Amniotic stem cell (primary cell): ENCODE measurements at places on chromosomes 6 and 20.
A peak's percentile ranks its signal among the peaks of the same experiment; 100 is the strongest.

DNA sequence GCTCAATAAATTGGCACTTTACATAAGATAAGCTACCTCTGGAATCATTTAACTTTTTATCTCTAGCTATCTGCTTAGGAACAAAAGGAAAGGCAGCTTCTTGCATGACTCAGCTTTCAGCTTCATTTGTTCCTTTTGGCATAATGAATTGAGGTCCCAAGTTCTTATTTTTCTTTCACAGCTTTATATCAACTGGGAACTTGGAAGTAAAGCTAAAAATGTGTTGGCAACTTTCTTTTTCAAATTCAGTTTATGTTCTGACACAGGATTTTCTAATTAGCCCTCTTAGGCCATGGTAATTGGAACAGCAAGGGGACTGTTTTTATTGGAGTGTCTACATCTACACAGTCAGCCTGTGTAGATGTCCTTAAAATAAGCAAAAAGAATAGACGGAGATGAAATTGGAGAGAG lies 55.2 kb upstream of the MRAP2 start:
- DNase-seq, result no peak

GRCh38 chr20:62314339-62314638 lies 11.5 kb downstream of the ADRM1 start:
- DNase-seq, result no peak

GRCh38 chr6:100176311-100176950 lies 182.4 kb upstream of the MCHR2 start:
- DNase-seq, result peak; percentile 50

DNA sequence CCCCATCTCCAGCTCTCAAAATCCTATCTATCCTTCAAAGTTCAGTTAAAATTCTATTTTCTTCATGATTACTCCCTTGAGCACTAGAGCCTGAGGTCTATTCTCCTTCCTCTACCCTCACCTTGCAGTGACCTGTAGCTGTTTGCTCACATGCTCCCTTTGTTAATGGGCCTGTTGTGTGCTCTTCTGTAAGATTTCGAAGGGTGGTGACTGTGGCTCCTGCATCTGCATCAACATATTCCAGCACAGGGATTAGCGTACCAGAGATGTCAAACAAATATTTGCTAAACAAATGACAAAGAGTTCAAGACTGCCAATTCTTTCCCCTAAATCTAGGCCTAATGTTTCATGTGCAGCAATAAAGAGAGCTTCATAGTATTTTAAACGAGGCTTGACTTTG lies 69.5 kb downstream of the ELOVL5 start:
- no peak for DNase-seq

GRCh38 chr20:20286061-20286460 lies 81.8 kb upstream of the INSM1 start:
- DNase-seq, result no peak

GRCh38 chr20:19991854-19992253 lies 25.3 kb upstream of the NAA20 start:
- DNase-seq, result no peak

DNA sequence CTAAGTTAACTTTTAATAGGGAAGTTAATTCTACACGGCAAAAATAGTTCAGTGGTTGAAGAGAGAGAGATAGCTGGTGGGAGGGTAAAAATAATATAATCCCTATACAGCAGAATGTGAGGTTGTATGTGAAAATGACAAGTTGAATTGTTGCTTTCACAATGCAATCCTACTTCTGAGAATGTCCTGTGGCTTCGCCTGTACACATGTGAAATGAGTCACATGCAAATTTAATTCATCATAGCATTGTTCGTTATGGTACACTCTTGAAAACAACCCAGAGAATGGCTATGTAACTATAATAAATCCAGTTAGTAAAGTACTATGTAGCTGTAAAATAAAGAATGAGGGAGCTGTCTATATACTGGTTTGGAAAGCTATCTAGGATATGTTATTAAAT lies 46.0 kb upstream of the HINT3 start:
- no peak for DNase-seq

DNA sequence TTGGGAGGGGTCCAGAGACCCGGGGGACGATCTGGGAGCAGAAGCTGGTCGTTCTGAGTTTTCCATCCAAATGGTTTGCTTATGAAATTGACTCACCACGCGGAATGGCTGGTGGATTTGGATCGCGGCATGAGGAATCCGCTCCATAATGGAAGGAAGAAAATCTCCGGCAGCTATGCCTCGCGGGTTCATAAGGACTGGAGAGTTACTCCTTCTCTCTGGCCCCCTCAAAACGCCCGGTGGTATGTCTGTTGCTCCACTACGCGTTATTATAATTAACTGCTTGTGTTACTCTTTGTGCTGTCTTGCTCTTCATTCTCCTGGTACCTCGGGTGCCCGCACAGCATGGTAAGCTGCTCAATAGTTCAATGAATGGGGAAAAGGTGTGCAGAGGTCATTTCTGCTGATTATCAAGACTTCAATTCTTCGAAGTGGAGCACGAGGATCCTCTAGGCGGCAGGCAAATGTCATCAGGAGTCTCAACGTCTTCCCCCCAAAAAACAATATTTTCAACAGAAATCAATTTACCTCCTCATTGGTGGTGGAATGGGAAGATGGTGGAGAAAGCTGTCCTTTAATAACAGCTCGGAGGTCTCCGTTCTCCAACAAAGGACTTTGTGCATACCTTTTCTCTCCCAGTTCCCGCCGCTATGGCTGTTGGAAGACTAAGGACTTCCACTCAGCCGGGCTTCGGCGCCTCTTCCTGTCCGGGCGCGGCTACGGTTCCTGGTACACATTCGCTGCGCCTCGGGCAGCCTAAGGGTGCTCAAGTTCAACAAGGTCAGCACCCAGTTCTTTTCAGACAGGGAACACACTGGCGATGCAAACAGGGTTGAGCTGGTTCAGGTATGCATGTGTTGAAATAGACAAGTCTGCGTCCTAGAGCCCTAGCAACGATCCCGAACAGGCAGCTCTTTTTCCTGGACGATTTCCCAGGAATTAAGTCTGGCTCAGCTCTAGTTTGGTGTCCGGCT lies 9.2 kb upstream of the PRSS16 start:
- no peak for DNase-seq

- no peak for DNase-seq
These were observed 126.5 kb upstream of the HDGFL1 start for GRCh38 chr6:22442826-22443225.

DNA sequence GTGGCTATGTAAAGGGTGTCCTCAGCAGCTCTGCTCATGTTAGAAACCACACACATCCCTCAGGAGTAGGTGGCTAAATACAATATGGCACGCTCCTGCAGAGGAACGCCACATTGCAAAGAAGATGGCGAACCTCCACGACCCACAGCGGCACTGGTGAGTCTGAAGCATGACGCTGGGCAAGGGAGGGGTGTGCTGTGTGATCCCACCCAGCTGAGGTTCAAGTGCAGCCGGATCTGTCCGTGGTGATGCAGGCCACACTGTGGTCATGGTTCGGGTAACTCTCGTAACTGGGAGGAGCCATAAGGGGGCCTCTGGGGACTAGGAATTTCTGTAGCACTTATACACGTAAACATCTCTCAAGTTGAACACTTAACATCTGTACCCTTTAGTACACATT lies 23.4 kb upstream of the APMAP start:
- DNase-seq, result no peak

DNA sequence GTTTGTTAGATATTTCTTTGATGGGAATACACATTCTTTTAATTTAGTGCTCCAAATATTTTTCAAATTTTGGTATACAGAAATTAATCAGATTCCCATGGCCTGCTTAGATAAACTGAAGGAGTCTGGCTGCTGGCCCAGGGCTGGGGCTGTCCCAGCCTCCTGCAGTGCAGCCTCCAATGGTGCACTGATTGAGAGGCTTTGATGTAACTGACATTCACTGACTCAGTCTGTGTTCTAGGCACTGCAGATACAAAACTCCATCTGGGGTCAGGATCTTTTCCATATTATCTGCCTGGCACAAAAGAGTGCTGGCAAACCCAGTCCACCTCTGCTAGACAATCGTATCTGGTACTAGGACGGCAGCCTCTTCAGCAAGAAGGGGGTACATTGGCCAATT lies 64.8 kb downstream of the GRIK2 start:
- no peak for DNase-seq

- DNase-seq, result no peak
These were observed 59.2 kb downstream of the TMEM170B start for GRCh38 chr6:11596640-11597237.

DNA sequence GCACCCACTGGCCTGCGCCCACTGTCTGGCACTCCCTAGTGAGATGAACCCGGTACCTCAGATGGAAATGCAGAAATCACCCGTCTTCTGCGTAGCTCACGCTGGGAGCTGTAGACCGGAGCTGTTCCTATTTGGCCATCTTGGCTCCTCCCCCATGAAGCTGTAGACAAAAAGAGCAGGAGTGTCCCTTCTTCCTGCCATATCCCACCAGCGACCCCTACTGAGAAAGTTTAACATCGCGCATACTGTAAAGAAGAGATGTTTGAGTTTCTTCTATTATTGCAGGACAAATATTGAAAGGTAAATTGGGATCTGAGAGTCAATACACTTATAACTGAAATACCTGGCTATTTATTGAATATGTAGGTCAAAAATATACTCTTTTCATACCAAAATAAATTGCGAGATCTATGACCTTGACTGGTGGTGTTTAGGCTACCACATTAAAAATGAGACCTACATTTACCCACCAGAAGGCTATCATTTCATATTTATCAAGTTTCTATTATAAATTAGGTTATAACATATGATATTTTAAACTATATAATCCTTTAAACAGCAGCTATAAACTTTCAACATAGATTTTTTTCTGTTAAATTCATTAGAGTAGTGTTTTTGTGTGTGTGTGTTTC lies 586.3 kb downstream of the HTR1B start:
- DNase-seq, result no peak

- no peak for DNase-seq
These were observed 547 bp downstream of the SAMD5 start for GRCh38 chr6:147508866-147509608.

GRCh38 chr6:11830105-11830504 lies 51.5 kb upstream of the ADTRP start:
- DNase-seq, result no peak

- DNase-seq, result no peak
These were observed 2.0 kb downstream of the SOX4 start for GRCh38 chr6:21595285-21596144.

DNA sequence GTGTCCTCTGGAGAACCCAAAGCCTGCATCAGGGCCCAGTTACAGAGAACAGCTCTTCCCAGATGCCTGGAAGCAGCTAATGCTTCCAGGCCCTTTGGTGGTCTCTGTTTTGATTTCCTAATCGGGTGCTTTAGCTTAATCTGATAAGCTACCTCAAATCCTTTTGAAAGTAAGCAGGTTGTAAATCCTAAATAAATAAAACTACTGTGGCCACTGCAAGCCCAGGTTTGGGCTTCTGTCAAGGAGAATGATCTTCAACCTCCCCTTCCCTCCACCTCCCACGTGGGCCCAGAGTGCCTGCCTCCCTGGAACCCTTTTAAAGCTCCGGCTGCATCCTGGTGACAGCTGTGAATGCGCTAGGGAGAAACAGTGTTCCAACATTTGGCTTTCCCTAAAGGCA lies 25.2 kb upstream of the FYN start:
- DNase-seq, result no peak

- DNase-seq, result no peak
These were observed 169.3 kb downstream of the BCAS1 start for GRCh38 chr20:53901064-53901463.

DNA sequence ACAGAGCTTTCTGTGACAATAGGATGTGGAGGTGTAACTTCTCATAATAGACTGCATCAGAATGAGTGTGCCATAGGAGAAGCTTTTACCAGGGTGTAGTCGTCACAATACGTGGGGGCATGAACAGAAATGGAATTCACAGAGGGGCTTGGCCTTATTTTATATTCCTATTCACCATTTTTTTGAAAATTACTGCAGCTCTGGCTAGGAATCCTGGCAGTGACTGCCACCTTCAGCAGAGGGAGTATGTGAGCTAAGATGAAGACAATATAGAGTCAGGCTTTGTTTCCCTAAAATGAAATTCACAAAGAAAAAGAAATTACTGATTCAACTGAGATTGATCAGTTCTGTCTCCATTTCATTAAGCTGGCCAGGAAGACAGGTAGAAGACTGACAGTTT lies 13.9 kb downstream of the TOMM6 start:
- DNase-seq, result no peak
